A549 treated with DMSO at 1 μM for 4 hours (cell line): ENCODE measurements at places on chromosomes 7 and 10. TPM values are rescaled to one million over a fixed set of nuclear protein-coding genes. Genes with fewer than 3 reads are reported as not detected.

The STEAP1B gene
- total RNA-seq: 0.15 to 0.49 TPM (median 0.30 TPM) in 4 of 5 replicates, not detected in the other

The STRIP2 gene
- 6.3 to 9.2 TPM (median 7.7 TPM) in 5 replicates for total RNA-seq

The PODXL gene
- total RNA-seq: 52.2 to 75.5 TPM (median 61.7 TPM) in 5 replicates

The AOAH gene
- total RNA-seq: 0.06 to 0.13 TPM in 2 of 5 replicates, not detected in the others

The LIPJ gene
- not detected in 5 replicates for total RNA-seq

The HECTD2 gene
- total RNA-seq: 3.0 to 4.7 TPM (median 3.7 TPM) in 5 replicates

The ARMC3 gene
- 0.50 to 0.81 TPM (median 0.65 TPM) in 5 replicates for total RNA-seq
